ENCODE measurements at places on chromosomes 3 and 15. TPM values are rescaled to one million over a fixed set of nuclear protein-coding genes. Genes with fewer than 3 reads are reported as not detected.

Gene UBL7
- polyA plus RNA-seq: 42.6 TPM

Gene HEG1
- polyA plus RNA-seq: 40.9 TPM

Gene GRM7
- polyA plus RNA-seq: 0.35 TPM

Gene GOLGA6A
- 0.03 TPM for polyA plus RNA-seq

Gene MYLK
- 51.9 TPM for polyA plus RNA-seq

Gene ZNF620
- 3.0 TPM for polyA plus RNA-seq

DNA sequence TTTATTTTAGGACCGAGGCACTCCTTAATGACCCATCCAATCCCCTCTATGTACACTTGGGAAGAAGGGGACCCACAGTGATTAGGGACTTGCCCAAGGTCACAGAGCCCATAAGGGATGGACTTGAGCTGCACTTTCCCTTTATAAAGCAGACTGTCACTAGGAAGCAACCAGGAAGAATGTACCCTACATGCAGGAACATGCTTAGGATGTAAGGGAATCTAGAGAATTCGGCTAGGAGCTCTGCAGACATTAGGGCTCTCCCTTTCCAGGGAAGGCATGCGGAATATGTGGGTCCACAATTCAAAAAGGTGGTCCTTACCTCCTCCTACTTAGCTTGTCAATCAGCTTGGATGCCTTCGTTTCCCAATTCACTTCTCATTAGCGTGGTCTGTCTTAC is 78.7 kb downstream of the TMEM266 start:
- H3K27me3 ChIP-seq: peaks cover under 1% of the 10 kb centered on the region
- H3K27ac ChIP-seq: no peak overlapping the region
- DNase-seq: no peak
- no peak overlapping the region for H3K4me3 ChIP-seq
- no peaks in the 10 kb centered on the region for H3K36me3 ChIP-seq
- peaks cover 3% of the 10 kb centered on the region for H3K4me1 ChIP-seq

- H3K36me3 ChIP-seq: no peaks in the 10 kb centered on the region
- no peak overlapping the region for H3K4me3 ChIP-seq
- H3K27ac ChIP-seq: no peak overlapping the region
- no peak for DNase-seq
- H3K27me3 ChIP-seq: no peaks in the 10 kb centered on the region
Observed at GRCh38 chr3:149468504-149469212, 5.8 kb upstream of the TM4SF4 start.

- H3K36me3 ChIP-seq: no peaks in the 10 kb centered on the region
- no peaks in the 10 kb centered on the region for H3K4me1 ChIP-seq
- no peak overlapping the region for H3K4me3 ChIP-seq
- H3K27ac ChIP-seq: no peak overlapping the region
- no peaks in the 10 kb centered on the region for H3K27me3 ChIP-seq
Observed at GRCh38 chr3:160790726-160791125, 34.7 kb downstream of the PPM1L start.

- no peak overlapping the region for H3K4me3 ChIP-seq
- H3K4me1 ChIP-seq: no peaks in the 10 kb centered on the region
- no peak overlapping the region for H3K27ac ChIP-seq
- no peak for DNase-seq
Observed at GRCh38 chr3:180420016-180420415, 181.9 kb upstream of the TTC14 start.

DNA sequence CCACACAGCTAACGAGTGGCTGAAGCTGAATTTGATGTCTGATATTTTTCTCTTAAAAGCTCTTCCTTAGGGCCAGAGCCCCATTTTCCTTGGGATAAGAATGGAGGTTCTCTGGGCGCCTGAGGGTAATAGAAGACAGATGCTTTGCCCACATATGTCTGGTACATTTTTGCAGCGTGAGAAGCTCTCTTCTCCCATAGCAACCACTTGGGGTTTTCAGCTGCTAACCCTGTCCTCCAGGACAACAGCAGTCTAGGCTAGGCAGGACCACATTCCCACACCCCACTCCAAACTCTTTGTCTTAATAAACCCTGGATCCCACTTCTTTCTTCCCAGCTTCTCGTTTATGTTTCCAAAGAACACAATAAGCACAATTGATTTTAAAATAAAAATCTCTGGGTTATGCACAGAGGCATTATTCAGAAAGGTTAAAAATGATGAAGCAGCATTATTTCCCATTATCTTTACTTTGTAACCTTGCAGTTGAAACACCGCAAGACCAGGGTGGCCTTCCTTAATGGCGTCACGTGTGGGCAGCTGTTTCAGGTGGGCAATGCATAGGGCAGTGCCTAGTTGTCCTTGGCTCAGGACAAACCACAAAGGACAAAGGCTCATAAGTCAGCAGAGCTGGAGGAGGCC is 56.5 kb upstream of the NTRK3 start:
- DNase-seq: no peak
- H3K36me3 ChIP-seq: no peaks in the 10 kb centered on the region
- H3K4me1 ChIP-seq: no peaks in the 10 kb centered on the region
- H3K27me3 ChIP-seq: peaks cover 3% of the 10 kb centered on the region
- H3K4me3 ChIP-seq: no peak overlapping the region

DNA sequence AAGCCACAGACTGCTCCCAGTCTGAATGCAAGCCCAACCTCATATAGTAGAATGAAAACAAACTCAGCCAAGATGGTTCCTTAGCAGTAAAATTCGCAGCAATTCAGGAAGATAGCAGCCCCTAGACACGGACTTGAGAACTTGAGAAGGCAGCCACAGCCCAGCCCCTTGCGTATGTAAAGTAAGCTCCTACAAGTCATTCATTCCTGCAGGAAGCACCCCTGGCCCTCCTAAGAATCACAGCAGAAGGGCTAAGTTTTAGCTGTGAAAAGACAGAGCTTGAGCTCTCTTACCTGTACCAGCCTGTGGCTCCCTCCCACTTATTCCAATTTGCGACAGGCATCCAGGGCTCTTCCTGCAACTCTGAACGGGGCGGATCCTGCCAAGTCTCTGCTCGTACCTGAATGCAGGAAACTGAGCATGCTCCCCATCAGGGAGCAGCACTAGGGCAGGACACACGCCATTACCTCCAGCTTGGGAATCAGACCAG is 136.4 kb downstream of the MAGI1 start:
- H3K4me3 ChIP-seq: no peak overlapping the region
- H3K36me3 ChIP-seq: no peaks in the 10 kb centered on the region
- no peaks in the 10 kb centered on the region for H3K27me3 ChIP-seq
- DNase-seq: no peak
- no peak overlapping the region for H3K27ac ChIP-seq

DNA sequence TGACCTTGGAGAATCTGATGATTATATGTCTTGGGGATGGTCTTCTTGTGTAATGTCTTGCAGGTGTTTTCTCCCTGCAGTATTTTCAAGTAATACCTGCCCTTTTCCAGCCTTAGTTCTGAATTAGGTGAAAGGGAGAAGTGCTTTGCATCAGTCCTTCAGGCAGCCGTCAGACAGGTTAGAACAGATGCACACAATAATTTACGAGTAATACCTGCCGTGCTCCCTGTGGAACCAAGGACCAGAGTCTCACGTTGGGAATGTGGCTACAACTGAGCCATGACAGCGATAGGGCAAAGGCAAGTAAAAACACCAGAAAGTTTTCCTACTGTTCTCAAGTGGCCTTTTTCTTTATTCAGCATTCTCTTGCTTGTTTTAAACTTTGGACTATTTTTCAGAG is 69.1 kb downstream of the CHCHD6 start:
- no peak overlapping the region for H3K27ac ChIP-seq
- H3K27me3 ChIP-seq: no peaks in the 10 kb centered on the region
- H3K4me3 ChIP-seq: no peak overlapping the region
- H3K36me3 ChIP-seq: no peaks in the 10 kb centered on the region
- no peak for DNase-seq

GRCh38 chr3:13234666-13235065 is 161.4 kb upstream of the IQSEC1 start:
- peaks cover 15% of the 10 kb centered on the region for H3K27me3 ChIP-seq
- no peak overlapping the region for H3K4me3 ChIP-seq
- DNase-seq: no peak

DNA sequence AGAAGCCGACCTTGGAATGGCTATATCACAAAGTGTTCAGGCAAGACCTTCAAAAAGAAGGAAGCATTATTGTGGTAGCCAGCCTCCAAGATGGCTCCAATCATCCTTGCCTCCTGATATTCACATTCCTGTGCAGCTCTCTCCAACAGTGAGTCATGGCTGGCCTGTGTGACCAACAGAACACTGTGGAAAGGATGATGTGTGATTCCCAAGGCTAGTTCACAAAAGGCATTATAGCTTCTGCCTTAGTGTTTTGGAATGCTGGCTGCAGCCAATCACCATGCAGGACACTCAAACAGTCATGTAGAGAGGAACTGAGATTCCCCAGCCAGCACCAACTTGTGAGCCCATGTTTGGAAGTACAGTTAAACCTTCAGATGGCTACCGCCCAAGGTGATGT is 102.6 kb downstream of the EFL1 start:
- H3K4me1 ChIP-seq: no peaks in the 10 kb centered on the region
- H3K4me3 ChIP-seq: no peak overlapping the region
- H3K27me3 ChIP-seq: no peaks in the 10 kb centered on the region
- no peak overlapping the region for H3K27ac ChIP-seq

GRCh38 chr15:26359855-26360254 is 413.0 kb downstream of the GABRB3 start:
- no peak overlapping the region for H3K27ac ChIP-seq
- H3K4me1 ChIP-seq: no peaks in the 10 kb centered on the region
- H3K4me3 ChIP-seq: no peak overlapping the region
- no peaks in the 10 kb centered on the region for H3K36me3 ChIP-seq
- no peak for DNase-seq

GRCh38 chr3:148202386-148202785 is 495.3 kb upstream of the AGTR1 start:
- no peak overlapping the region for H3K27ac ChIP-seq
- peak; percentile 13 for DNase-seq
- H3K4me1 ChIP-seq: peaks cover 46% of the 10 kb centered on the region
- H3K36me3 ChIP-seq: no peaks in the 10 kb centered on the region
- no peak overlapping the region for H3K4me3 ChIP-seq

- DNase-seq: no peak
- no peaks in the 10 kb centered on the region for H3K27me3 ChIP-seq
- H3K4me3 ChIP-seq: no peak overlapping the region
Observed at GRCh38 chr15:31148297-31149087, 47.0 kb upstream of the TRPM1 start.

- no peaks in the 10 kb centered on the region for H3K4me1 ChIP-seq
- peaks cover 3% of the 10 kb centered on the region for H3K36me3 ChIP-seq
- no peak overlapping the region for H3K4me3 ChIP-seq
- DNase-seq: no peak
- no peak overlapping the region for H3K27ac ChIP-seq
Observed at GRCh38 chr3:100891033-100891432, 102.2 kb downstream of the ABI3BP start.

GRCh38 chr3:56894881-56895431 is 93.2 kb upstream of the ARHGEF3 start:
- no peaks in the 10 kb centered on the region for H3K4me1 ChIP-seq
- no peaks in the 10 kb centered on the region for H3K36me3 ChIP-seq
- H3K27me3 ChIP-seq: no peaks in the 10 kb centered on the region
- DNase-seq: no peak
- H3K27ac ChIP-seq: no peak overlapping the region
- H3K4me3 ChIP-seq: no peak overlapping the region

DNA sequence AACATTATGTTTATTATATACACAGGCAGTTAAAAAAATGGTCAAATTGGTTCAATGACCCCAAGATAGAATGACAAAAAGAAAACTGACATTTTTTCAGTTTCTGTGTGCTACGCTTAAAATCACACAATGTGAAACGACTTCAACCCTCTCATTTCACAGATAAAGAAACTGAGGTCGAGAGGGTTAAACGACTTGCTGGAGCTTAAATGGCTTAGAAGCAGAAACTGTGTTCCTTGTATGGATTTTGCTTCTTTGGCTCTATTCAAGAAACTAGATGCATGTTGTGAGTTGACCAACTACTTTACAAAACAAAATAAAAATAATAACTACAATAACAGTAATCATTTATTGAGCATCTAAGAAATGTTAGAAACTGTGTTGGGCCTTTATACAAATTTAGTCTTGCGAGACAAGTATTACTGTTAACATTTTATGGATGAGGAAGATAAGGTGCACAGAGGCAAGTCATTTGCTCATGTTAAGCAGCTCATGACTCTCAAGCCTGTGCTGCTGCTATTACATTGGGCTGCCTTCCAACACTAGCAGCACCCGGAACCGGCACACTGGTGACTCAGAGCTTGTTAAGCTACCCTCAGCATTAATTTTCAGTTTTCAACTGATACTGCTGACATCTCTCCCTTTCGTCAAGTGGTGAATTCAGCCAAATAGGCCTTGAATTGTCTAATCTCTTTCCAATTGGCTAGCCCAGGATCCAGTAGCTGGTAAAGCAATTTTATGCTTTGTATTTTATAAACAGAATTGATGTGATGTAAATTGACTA is 487.6 kb downstream of the NAALADL2 start:
- DNase-seq: peak; percentile 55
- H3K27ac ChIP-seq: no peak overlapping the region
- no peak overlapping the region for H3K4me3 ChIP-seq
- no peaks in the 10 kb centered on the region for H3K36me3 ChIP-seq
- H3K4me1 ChIP-seq: no peaks in the 10 kb centered on the region

DNA sequence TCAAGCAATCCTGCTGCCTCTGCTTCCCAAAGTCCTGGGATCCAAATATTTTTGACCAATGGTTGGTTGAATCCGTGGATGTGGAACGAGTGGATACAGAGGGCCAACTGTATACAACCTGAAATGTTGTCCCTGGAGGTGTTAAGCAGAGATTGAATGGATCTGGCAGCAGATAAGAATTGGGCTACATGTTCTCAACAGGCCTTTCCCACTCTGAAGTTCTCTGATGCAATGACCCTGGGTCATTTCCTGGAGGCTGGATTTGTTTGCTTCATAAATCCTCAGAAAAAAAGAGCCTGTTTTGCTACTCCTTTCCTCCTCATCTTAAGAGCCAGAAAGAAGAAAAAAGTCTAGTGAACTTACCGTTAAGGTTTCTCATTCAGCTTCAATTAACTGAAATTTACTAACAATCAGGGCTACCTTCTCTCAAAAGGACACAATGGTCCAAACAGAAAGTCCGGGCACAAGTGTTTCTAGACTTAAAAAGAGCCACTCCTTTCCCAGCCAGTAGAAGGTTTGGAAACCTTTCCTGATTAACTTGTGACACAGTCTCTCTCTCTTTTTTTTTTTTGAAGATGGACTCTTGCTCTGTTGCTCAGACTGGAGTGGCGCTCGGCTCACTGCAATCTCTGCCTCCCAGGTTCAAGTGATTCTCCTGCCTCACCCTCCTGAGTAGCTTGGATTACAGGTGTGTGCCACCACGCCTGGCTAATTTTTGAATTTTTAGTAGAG is 6.5 kb downstream of the ARHGEF3 start:
- peak overlapping the region; percentile 56 for H3K27ac ChIP-seq
- DNase-seq: peak; percentile 57
- no peak overlapping the region for H3K4me3 ChIP-seq
